ENCODE measurements at places on chromosomes 12 and 14.

GRCh38 chr12:78040111-78040510 is 209.4 kb downstream of the NAV3 start:
- no peak for DNase-seq

DNA sequence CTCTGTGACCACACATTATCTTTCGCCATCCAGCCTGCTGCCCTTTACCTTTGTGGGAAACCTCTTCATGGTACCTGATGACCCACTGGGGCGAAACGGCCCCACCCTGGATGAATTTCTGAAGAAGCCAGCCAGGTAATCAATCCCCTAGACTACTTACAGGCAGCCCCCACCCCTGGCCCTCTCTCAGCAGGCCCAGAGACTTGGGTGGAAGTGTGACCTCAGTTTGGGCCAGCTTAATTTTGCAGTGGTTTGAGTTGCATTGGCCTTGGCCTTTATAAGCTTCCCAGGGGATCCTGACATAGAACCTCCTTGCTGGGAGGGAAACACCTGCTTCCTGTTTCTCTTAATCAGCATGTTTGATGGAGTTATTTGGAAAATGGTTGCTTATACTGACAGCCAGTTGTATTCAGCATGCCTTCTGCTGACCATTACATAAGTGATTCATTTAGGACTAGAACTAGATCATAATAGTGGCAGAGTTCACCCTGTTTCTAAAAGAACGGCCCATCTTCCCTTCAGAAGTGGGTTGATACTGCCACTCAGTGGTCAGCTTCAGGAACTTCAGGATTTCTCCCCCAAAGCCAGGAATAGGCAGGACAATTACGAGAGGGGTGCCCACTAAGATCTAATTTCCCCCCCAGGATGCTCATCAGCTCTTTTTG is 6.1 kb downstream of the SDR39U1 start:
- peak; percentile 86 for DNase-seq

GRCh38 chr12:123971770-123972456 is 718 bp downstream of the CCDC92 start:
- peak; percentile 32 for DNase-seq

- no peak for DNase-seq
Observed at GRCh38 chr14:96586921-96587822, 85.0 kb downstream of the PAPOLA start.

DNA sequence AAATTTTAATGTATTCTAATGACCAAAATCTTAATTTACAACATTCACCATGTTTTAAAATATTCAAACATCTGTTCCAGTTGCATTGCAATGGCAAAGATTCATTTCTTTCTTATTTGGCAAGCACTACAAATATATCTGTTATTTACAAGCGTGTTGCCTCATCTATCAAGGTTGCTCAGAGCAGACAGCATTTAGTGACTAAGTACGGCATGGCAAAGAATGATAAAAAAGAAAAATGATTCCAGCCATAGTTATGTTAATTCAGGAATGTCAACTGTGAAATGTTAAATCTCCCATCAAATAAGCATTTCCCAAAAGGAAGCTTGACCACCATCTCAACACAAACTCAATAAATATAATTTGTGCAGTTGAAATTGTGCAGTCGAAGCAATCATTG is 312.1 kb downstream of the SEC23A start:
- no peak for DNase-seq

GRCh38 chr14:44780989-44781388 is 180.8 kb downstream of the KLHL28 start:
- DNase-seq, result no peak

Data from hippocampal formation (tissue), 2 donors.